ENCODE measurements at places on chromosomes 16 and 17. TPM values are rescaled to one million over a fixed set of nuclear protein-coding genes. Genes with fewer than 3 reads are reported as not detected.
A peak's percentile ranks its signal among the peaks of the same experiment; 100 is the strongest.

GRCh38 chr17:20706751-20707373 lies 127.3 kb downstream of the CDRT15L2 start:
- no peak for DNase-seq

- no peak for DNase-seq
These were observed 162.5 kb upstream of the CNTNAP4 start for GRCh38 chr16:76114681-76115080.

DNA sequence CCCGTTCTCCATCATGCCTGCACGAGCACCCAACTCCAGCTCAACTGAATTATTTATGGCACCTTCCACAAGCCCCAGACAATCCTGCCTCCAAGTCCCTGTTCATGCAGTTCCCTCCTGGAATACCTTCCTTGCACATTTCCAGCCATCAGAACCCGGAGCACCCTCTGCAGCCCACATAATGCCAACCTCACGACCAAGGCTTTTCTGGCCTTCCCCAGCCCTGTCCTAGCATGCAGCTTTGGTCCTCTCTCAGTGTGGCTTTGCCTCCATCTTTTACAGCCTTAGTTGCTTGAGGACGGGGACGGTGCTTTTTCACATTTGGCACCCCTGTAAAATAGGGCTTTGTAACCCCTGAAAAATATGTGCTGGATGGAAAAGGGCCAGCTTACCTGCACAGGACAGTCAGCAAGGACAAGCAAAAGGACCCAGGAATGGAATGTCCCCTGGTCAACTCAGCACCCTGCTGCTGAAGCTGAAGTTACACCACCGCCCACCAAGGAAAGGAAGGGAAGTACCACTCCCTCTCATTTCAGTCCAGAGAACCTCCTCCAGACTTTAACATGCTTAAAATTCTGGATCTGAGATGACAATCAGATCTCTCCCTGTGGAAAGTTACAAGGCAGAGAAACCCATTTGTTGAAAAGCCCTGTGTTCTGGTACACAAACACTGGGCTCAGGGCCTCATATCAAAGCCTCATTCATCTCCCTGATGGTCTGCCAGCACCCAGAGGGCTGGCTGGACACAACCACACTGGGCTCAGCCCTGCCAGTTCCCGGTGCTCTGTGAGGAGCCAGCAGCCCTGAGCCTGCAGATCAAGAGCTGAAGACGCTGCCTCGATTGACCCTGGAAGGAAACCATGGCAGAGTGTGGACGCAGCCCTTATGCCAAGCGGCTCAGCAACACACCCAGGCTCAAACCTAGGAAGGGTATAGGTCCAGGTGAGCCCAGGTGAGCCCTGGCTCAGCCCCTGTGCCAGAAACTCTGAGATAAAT lies 2.9 kb downstream of the SLC39A11 start:
- DNase-seq = no peak

DNA sequence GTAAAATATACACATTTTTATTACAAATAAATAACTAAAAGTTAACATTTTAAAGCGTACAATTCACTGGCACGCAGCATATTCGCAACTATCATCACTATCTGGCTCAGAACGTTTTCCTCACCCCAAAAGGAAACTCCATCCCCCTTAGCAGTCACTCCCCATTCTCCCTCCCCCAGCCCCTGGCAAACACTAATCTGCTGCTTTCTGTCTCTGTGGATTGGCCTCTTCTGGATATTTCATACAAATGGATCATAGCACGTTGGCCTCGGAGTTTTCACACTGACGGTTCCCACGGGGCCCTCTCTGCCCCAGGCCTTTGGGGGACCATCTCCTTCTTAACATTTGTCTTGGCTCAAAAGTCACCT lies 64.6 kb downstream of the RTN4RL1 start:
- DNase-seq = no peak

- DNase-seq = no peak
These were observed 13.2 kb downstream of the COPZ2 start for GRCh38 chr17:48024149-48025039.

- DNase-seq = peak; percentile 68
These were observed 152.9 kb upstream of the MYOCD start for GRCh38 chr17:12512694-12513355.

DNA sequence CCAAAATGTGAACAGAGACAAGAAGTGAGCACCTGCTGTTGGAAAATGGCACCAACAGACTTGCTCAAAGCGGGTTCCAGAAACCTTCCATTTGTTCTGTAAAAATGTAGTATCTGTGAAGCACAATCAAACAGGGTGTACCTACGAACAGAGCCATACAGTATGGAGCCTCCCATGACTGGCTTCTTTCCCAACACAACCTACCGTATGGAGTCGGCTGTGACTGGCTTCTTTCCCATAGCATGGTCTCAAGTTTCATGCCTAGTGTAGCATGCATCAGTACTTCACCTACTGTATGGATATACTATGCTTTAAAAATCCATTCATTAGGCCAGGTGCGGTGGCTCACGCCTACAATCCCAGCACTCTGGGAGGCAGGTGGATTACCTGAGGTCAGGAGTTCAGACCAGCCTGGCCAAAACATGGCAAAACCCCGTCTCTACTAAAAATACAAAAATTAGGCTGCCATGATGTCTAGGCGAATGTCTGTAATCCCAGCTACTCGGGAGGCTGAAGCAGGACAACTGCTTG lies 26.2 kb downstream of the YWHAE start:
- no peak for DNase-seq

DNA sequence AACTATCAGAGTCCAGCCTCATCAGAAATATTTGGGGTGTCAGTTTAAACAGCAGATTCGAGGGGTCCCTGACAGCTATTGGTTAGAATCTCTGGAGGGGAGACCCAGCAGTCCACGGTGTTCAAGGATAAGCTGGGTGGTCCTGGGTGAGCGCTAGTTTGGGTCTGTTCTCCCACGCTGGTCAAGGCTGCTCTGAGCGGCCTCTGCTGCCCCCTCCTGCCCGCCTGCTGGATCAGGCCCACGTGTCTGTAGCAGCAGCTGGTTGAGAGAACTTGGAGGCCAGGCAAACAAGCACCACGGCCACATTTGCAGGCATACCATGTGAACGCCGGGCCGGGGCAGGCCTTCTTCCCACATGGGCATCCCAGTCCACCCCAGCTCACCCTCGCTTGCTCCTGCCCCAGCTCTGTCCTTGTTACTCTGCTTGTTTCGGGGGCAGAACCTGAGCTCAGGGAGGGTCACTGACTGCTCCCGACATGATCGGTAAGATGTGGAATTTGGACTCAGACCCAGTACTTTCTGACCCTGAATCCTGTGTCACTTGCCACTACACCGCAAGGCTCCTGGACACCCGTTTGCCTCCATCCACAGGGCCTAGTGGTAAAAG lies 7.4 kb downstream of the FOXF1 start:
- DNase-seq = peak; percentile 69

DNA sequence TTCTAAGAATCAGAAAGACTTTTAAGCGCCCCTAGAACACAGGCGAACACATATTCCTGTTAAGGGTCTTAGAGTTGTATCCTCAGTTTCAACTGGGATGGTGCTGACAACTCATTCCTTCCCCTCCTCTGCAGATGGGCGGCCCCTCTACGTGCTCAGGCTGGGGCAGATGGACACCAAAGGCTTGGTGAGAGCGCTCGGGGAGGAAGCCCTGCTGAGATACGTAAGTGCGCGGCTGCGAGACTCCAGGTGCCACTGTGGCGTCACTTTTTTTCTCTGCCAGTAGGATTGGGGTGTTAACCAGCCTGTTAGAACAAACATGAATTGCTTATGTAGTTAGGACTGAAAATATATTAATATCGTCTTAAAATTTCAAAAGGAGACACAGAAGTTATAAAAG lies 62.7 kb downstream of the SEC14L1 start:
- DNase-seq = no peak

DNA sequence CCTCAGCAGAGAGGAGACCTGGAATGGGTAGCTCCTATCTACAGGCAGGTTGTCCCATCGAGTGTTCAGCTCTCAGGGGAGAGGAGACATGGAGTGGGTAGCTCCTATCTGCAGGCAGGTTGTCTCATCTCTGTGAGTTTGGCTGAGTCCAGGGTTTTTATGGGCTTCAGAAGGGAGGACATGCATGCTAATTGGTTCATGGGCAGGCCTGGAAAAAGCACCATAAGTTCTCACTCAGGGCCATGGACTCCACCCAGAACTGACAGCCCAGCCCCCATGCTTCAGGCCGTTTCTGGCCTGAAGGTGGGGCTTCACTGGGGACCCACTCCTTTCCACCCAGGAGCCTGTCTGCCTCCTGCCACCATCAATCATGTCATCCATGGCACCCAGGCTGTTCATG lies 84.0 kb downstream of the CYB561 start:
- no peak for DNase-seq

- no peak for DNase-seq
These were observed 67.1 kb downstream of the RMI2 start for GRCh38 chr16:11412175-11412904.

DNA sequence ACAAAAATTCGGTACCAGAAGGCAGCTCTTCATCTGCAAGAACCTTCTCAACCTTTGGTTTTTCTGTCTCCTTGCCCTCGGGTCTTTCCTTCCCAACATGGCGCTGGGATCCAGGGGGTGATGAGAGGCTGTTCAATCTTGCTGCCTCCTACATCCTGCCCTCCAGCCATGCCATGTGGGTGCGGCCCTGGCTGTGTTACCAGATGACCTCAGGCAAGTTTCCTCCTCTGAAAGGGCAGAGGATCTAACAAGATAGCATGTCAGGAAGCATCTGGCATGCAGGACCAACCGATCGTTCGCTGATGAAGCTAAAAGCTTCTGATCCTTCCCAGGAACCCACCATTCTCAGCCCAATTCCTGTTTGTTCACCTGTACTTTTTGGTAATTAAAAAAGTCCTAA lies 36.8 kb upstream of the BCAR1 start:
- no peak for DNase-seq

DNA sequence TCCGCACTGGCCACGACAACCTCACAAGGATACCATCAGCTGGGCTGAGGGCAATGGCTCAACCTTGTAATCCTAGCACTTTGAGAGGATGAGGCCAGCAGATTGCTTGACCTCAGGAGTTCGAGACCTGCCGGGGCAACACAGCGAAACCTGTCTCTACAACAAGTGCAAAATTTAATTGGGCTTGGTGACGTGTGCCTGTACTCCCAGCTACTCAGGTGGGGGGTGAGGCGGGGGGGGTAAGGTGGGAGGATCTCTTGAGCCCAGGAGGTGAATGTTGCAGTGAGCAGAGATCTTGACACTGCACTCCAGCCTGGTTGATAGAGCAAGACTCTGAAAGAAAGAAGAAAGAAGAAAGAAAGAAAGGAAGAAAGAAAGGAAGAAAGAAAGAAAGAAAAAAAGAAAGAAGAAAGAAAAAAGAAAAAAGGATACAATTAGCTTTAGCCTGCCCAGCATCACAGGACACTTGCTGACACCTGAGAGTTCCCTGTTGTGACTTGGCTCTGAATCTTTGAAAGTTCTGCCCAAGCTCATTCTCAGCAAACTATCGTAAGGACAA lies 5.2 kb upstream of the MT1E start:
- DNase-seq = no peak

GRCh38 chr16:79362300-79362970 lies 238.1 kb downstream of the MAF start:
- DNase-seq = no peak

DNA sequence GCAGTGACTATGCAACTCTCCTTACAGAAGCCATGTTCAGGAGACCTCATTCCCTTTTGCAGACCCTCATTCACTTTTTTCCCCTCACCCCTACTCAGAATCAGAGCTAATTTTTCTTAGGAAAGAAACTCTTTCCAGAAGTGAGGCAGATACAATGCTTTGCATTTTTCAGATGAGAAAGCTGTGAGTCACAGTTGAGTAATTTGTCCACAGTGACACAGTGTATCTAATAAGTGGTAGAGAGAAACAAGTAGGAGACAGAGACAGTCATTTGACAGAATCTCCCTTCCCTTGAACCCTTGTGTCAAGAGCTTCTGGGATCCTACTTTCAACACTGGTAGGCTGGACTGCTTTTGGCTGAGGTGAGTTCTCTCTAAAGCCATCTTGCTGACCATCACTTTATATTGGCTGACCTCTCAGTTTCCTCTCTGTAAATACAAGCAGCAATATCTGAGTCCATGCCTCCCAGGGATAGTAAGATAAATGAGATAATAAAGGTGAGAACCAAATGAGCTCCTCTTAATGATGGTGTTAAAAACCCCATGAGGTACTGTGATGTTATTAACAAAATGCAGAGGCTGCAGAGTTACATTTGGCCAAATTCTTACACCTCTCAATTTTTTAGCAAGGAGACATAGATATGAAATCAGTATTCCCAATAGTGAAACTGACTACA lies 130.8 kb downstream of the CA10 start:
- DNase-seq = peak; percentile 79

The FOXN1 gene
- not detected for total RNA-seq

The ITGB4 gene
- 0.17 TPM for total RNA-seq

The MRM1 gene
- 6.9 TPM for total RNA-seq

The FN3K gene
- 8.9 TPM for total RNA-seq
